Activated CD8-positive, alpha-beta memory T cell treated with anti-CD3 and anti-CD28 coated beads, Interleukin-2, amount 10 ng/mL, durations not matched to agents 7 days and 5 days (primary cell): ENCODE measurements at places on chromosomes 11 and 22. TPM values are rescaled to one million over a fixed set of nuclear protein-coding genes. Genes with fewer than 3 reads are reported as not detected.

The OSM gene
- total RNA-seq = 122 TPM

The LGR4 gene
- 0.42 TPM for total RNA-seq

- no peak for DNase-seq
Measured at GRCh38 chr22:49589301-49589700, 238.4 kb downstream of the BRD1 start.

DNA sequence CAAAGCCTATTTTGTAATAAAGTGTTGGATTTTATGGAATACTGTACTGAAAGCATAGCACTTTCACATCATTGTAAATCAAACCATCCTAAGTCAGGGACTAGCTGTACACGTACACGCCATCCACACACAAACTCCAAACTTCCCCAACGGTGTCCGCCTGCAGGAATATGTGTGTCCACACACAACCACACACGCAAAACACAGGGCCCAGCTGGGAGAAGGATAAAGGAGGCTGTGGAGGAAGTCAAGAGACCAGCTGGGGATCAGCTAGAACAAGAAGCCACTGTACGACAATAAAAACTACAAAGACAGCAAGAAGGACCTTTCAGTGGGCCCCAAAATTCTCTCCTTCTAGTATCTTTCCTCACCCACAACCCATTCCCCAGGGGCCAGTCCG, 1.6 kb downstream of the TRIM29 start:
- peak; percentile 26 for DNase-seq

The KRTAP5-7 gene
- total RNA-seq = not detected

- no peak for DNase-seq
Measured at GRCh38 chr11:118109231-118109630, 22.5 kb upstream of the SMIM35 start.

DNA sequence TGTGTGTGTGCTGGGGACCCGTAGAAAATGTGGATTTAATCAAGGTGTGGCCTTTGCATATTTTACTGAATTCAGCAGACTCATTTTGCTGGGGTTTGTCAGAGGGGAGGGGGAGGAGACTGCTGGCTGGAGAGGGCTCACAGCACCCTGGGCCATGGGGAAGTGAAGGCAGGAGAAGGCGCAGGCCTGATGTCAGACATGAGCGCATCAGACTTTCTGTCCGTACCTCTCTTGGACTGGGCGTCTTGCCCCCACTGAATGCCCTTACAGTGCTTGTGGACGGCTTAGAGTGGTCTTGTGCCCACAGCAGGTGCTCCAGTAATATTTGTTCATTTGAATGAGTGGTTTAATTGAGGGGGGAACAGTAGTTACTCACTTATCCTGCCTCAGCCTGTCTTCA, 75.2 kb downstream of the TEAD1 start:
- DNase-seq = no peak

DNA sequence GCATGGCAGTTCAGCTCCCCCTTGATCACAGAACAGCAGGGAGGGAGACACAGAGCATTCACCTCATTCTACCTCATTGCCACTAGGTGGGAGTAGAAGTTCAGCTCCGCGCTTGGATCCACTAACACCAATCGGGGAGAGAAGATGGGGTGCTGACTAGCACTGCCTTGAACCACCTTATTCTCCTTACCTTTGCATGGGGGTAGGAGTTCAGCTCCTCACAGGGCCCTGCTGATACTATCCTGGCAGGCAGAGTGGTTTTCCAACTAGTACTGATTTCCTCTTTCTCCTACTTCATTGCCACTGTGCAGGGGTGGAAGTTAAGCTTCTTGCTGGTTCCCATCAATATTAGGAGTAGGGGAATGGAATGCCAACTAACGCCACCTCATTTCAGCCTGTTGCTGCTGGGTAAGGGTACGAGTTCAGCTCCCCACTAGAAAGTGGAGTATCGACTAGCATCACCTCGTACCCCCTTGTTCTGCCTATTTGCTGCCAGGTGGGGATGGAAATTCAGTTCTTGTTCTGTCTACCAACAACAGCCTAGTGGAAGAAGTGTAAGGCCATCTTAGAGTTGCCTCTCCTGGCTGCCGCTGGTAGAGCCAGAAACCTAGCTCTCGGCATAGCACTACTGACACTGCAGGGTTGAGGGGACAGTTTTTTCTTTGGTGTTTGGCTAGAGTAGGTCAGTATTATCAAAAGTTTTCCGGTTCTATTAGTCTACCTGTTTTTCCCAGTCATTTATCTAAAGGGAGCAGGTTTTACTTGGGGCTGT, 550.9 kb upstream of the CCDC90B start:
- DNase-seq = peak; percentile 48

The OR51I1 gene
- not detected for total RNA-seq

DNA sequence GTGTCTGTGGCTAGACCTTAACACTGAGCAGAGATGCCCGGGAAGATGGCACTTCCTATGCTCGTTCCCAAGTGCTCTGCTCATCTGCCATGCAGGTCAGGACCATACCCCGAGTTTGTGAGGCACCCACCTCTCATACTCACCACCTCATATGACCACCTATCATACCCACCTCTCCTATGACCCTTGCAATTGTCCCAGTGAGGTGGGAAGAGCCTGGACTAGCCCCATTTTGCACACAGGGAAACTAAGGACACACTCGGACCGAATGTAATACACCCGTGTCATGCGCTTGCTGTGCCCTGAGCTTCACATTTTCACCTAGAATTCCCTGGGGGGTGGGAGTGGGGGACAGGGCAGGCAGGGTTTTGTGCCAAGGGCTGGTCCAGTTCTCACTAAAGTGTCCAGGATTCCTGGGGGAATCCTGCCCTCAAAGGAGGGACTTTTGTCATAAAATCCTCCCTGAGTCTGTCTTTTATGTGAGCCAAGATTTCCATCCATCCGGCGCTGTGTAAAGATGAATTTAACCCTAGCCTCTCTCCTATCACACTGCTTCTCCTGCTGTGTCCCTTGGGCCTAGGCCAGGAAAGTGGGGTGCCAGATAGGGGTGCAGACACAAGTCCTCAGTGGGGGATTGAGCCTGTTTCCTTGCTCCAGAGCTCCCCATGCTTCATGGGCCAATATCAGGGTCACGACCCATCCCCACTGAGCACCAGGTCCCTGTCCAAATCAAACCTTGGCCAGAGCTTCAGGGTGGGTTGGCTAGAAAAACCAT, 20.0 kb downstream of the TPBGL start:
- no peak for DNase-seq

DNA sequence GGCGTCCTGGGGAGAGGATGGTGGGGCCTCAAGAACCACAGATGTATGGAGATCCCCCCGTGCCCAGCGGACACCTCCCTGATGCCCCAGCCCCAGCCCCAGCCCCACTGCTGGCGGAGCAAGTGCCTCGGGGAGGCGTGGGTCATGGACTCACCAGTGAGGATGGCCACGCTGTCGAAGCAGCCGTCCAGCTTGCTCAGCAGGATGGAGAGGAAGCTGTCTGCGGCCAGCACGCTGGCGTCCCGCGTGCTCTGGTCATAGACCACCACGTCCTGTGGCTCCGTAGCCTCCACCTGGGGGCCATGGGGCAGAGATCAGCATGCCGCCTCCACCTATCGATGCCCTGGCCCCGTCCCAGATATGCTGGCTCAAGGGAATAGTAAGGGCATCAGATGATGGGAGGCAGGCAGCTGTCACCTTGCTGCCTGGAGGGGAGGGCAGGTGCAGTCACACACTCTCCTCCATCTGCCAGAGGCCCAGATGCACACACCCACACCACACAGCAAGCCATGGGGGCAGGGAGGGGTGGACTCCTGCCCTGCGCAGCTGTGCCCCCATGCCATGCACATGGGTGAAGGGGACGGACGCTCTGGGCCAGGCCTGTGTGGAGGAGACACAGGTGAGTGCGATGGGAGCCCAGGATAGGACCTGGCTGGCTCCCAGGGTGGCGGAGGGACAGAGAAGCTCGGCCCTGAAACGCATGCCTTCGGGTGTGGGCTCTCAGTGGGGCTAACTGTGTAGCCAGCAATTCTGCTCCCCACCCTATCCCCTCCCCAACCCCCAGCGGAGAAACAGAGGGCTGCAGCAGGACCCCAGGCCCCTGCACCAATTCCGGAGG, 8.2 kb downstream of the DUSP8 start:
- no peak for DNase-seq

DNA sequence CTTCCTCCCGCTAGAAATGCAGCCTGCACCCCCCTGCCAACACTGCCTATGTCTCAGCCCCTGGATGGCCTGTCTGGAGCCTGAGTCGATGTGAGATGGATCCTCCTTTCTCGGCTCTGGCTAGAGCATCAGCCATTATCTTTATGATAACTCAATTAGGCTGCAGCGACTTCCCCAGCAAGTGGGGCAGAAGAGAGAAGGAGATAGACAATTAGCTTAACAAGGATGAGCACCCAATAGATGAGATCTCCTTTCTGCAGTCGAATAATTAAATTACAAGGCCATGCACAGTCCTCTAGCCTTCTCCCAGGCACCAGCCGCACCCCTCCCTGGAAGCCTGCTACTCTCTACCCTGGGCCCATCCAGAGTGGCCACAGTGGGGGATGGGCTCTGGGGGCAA, 179.3 kb downstream of the CEP164 start:
- no peak for DNase-seq

The CHRDL2 gene
- total RNA-seq = not detected

DNA sequence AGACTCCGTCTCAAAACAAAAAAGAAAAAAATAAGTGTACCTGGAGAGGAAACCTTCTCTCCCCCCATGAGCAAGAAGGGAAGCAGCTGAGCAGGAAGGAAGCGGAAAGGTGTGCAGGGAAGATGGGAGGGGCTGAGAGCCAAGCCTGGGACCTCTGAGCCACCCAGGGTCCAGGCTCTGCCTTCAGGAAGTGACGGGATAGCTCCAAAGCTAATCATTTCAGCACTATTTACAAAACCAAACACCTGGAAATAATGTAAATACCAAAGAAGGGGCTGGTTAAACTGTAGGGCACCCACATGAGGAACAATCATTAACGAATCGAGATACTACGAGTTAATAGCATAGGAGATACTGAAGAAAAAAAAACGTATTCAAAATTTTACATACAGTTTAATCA, 27.9 kb downstream of the ARRB1 start:
- no peak for DNase-seq

GRCh38 chr11:116927163-116927974, 89.9 kb upstream of the APOA1 start:
- DNase-seq = peak; percentile 65

- DNase-seq = no peak
Measured at GRCh38 chr22:22194931-22195264, 49.7 kb upstream of the VPREB1 start.

The CHST1 gene
- total RNA-seq = not detected

- no peak for DNase-seq
Measured at GRCh38 chr11:122319085-122319484, 203.1 kb upstream of the BLID start.

The TMX2 gene
- total RNA-seq = 77.4 TPM

DNA sequence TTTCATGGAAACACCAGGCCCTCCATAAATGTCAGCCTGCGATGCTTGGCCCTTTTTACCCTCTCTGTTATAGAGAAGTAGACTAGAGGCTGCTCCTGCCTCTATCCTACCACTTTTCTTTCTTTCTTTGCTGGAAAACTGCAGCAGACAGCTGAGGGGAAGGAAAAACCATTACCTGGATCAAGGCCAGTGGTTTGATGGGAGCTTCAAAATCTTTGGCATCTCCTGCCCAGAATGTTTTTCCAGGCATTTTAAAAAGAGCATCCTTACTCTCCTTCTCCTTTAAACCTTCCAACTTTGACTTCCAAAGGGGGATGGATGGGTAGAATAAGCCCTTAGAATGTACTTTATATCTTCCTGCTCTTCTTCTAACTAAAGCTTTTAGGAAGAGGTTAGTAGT, 44.9 kb downstream of the EXT2 start:
- DNase-seq = no peak

- no peak for DNase-seq
Measured at GRCh38 chr11:96306933-96307775, 35.8 kb downstream of the MAML2 start.
